ENCODE measurements at places on chromosomes 4 and X.
A peak's percentile ranks its signal among the peaks of the same experiment; 100 is the strongest.

DNA sequence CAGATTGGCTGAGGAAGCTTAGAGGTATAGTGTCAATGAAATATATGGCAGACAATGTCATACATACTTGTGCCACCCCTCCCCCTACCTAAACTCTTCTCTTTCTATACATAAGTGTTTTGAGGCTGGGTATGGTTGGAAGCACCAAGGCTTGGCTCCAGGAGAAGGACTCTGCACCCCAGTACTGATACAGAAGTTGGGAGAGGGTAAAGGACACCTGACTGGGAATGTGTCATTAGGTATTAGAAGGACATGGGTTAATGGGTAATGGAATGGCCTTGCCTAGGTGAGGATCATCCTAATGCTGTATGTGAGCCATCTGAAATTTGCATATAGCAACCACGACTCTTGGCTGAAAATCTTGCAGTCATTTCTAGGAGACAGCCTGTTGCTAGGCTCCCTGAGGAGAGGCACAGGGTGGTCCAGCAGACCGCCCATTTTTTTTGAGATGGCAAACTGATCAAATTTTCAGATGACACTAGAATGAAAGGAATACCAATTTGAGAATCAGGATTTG lies 26.8 kb upstream of the AP1S2 start:
- DNase-seq: no peak

GRCh38 chr4:9384126-9384525 lies 21.2 kb downstream of the USP17L30 start:
- DNase-seq: no peak

- no peak for DNase-seq
Observed at GRCh38 chr4:14583331-14583730, 418.9 kb upstream of the CPEB2 start.

DNA sequence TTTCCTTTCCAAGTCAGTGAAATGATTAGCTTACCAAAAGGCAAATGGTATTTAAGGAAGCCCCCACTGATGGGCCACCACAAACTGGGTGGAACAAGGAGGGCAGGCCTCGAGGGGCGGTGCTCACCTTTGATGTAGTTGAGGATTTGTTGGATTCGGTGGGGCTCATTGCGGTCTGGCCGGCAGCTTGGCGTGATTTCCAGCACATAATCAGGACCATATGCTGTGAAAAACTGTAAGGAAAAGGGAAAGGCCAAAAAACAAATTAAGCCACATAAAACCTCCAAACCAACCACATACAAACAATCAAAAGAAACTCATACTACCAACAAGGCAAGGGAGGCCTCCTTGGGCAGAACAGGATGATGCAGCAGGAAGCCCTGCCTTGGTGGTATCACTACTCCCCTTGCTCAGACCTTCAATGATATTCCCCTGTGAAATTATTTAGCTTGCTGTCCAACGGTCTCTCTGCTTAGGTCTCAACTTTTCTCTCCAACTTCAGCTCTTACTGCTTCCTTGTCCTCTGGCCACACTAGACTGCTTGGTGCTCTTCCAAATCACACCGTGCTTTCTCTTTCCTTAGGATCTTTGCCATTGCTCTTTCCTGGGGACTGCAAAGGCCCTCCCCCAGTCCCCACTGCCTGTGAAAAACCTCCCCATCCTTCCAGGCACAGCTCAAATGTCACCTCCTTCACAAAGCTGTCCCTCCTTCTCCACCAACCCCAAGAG lies 46.1 kb upstream of the CITED1 start:
- DNase-seq: no peak

- no peak for DNase-seq
Observed at GRCh38 chr4:1285151-1285789, 4.4 kb upstream of the MAEA start.

- no peak for DNase-seq
Observed at GRCh38 chrX:8845469-8845868, 44.3 kb upstream of the FAM9A start.

DNA sequence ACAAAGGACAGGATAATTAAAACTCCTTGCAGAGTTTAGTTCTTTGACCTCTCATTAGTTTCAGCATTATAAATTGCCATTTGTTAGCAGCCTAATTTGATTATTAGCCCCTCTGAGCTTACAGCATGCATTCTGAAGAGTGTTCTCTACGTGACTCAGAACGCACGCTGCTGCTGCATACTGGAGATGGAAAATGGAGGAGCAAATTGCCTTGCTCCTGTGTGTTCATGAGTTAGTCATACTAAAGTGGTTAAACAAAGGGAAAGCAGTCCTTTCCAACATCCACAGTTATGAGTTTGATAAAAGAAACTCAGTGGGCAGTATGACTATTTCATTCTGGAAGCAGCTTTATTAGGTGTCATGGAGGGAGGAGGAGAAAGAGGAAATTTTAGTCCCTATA lies 922.5 kb downstream of the RPA4 start:
- DNase-seq: no peak

- no peak for DNase-seq
Observed at GRCh38 chrX:44975666-44976263, 102.8 kb downstream of the KDM6A start.

GRCh38 chr4:53378171-53378482 lies 686 bp downstream of the FIP1L1 start:
- no peak for DNase-seq

- no peak for DNase-seq
Observed at GRCh38 chr4:186204686-186205085, 13.3 kb downstream of the CYP4V2 start.

- no peak for DNase-seq
Observed at GRCh38 chr4:2132438-2132837, 73.3 kb downstream of the NAT8L start.

- peak; percentile 56 for DNase-seq
Observed at GRCh38 chrX:126272795-126273497, 106.9 kb upstream of the DCAF12L2 start.

DNA sequence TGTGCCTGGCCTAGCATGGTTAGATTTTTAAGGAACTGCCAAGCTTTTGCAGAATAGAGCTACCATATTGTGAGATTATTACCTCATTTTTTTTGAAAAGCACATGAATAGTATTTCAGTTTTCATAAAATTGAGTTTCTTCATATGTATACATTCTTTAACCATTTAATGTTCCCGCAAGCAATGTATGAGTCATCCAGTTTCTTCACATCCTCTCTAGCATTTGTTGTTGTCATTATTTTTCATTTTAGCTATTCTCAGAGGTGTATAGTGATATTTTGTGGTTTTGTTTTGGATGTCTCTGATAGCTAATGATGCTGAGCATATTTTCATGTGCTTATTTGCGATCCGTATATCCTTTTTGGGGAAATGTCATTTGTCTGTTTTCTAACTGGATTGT lies 74.9 kb downstream of the GLUD2 start:
- no peak for DNase-seq

DNA sequence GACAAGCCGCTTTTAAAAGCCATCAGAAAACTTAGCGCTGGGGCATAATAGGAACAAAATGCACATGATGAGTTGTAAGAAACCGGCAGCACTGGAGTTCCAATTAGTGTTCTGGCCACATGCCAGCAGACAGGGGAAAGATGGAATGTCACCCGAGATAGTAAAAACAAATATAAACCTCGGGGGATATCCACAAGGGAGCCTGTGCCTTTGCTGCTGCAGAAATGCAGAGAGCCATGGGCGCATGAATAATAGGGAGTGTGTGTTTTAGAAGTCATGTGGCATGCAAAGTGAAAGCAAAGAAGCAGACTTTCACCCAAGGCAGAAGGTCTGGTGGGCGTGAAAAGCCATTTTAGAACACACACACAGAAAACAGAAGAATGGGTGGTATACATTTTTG lies 19.1 kb downstream of the GPRASP3 start:
- DNase-seq: no peak

- no peak for DNase-seq
Observed at GRCh38 chr4:159271856-159272255, 169.0 kb downstream of the RAPGEF2 start.

GRCh38 chr4:139547979-139548378 lies 8.0 kb downstream of the SETD7 start:
- DNase-seq: no peak

DNA sequence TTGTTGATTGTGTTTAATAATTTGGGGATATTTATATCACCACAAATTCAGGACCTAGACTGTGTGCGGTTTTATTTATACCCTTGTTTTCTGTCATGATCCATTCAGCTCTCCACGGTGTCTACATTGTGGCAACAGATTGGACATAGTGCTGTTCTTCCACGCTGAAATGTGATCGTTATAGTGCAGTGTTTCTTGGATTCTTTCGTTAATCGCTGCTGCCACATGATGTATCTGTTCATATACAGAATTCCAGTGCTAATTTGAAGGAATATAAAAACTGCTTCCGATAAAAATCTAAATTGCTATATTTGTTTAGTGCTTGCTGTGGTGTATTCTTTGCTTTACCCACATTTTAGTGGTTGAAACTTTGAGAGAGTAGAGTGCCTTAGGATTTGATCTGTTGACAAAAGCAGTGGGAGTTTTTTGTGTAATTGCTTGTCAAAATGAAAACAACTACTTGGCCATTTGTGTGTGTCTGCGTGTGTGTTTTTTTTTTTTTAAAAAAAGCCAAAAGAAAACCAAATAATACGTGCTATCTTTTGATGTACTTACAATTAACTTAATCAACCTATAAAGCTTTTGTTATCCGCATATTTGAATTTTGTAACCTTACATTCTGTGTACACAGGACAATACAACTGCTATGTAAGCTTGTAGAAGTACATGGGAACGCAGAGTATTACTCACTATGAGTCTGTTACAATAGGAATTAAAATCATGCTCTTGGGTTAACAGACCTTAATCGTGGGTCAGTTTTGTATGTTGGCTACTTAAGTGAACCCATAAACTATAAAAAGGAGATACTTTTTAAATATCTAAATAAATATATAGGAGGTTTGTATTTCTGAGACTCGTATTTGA lies 353.3 kb downstream of the ARHGAP24 start:
- DNase-seq: no peak

- DNase-seq: no peak
Observed at GRCh38 chr4:86482306-86483172, 111.6 kb upstream of the PTPN13 start.

DNA sequence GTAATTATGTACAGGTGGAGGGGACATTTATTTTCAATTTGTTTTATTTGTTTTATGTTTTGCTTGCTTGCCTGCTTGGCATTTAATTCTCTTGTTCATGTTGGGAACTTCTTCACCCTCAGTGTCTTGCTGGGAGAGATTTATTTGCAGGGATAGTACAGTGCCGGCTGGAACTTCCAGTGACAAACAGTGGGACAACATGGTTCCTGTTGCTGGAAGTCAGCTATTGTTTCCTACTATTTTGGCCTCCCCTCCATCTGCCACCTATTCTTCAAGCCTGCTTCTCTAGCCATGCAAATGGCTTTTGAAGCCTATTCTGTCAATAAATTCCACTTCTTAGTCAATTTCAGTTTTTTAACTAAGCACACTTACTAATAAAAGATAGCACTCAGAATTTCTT lies 105.4 kb upstream of the BANK1 start:
- no peak for DNase-seq

GRCh38 chrX:153762626-153763173 lies 1.3 kb upstream of the PLXNB3 start:
- no peak for DNase-seq

DNA sequence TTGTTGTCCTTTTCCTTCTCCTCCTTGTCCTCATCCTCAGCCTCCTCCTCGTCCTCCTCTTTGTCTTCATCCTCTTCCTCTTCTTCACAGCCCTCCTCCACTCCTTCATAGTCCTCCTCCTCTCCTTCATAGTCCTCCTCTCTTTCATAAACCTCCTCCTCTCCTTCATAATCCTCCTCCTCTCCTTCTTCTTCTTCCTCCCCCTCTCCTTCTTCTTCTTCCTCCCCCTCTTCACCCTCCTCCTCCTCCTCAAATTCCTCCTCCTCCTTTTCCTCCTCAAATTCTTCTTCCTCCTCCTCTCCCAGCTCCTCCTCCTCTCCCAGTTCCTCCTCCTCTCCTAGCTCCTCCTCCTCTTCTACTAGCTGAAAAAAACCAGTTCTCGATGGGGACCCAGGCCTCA lies 143.8 kb upstream of the RADX start:
- no peak for DNase-seq

DNA sequence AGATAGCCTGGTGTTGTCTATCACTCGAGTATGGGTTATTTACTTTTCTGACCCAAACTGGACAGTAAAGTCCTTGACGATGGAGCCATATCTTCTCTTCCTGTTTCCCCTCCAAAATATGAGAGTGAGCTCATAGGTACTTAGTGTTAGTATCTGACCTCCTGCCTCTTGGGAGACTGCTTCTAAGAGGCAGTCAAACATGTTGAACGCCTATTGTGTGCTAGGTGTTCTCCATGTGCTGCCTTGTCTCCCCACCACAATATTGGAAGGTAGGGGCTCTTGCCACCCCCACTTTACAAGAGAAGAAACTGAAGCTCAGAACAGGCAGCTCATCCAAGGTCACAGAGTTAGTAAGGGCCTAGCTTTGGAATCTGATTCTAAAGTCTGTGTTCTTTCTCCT lies 8.3 kb downstream of the EFNB1 start:
- no peak for DNase-seq

DNA sequence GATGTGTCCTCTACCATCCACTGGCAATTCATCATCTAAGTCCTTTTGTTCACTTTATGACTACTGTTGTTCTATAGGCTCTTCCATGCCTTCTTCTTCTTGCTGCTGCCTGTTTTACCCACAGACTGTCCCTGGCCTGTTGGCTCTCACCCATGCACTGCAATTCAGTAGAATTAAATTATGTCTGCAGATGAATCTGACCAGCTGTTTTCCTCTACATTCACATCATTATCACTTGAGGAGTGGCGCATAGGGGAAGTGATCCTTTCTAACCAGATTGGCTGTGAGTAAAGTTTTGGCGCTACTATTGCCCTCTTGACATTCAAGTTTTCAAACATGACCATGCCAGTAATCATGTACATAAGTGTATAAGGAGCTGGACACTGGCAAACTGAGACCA lies 91.7 kb downstream of the FRMPD4 start:
- no peak for DNase-seq

GRCh38 chr4:41110050-41110449 lies 104.3 kb downstream of the APBB2 start:
- DNase-seq: no peak

- no peak for DNase-seq
Observed at GRCh38 chr4:7826909-7827306, 112.8 kb downstream of the AFAP1 start.

GRCh38 chrX:98459669-98460068 lies 1576.0 kb downstream of the RPA4 start:
- DNase-seq: no peak

GRCh38 chrX:128622296-128622695 lies 570.1 kb upstream of the ACTRT1 start:
- DNase-seq: peak; percentile 62

GRCh38 chr4:165192500-165192898 lies 14.9 kb upstream of the KLHL2 start:
- DNase-seq: no peak

GRCh38 chr4:26724534-26724933 lies 136.1 kb upstream of the STIM2 start:
- DNase-seq: no peak

All from chondrocyte (in vitro differentiated cells).